ENCODE measurements at places on chromosomes 7 and 10.
A peak's percentile ranks its signal among the peaks of the same experiment; 100 is the strongest.

DNA sequence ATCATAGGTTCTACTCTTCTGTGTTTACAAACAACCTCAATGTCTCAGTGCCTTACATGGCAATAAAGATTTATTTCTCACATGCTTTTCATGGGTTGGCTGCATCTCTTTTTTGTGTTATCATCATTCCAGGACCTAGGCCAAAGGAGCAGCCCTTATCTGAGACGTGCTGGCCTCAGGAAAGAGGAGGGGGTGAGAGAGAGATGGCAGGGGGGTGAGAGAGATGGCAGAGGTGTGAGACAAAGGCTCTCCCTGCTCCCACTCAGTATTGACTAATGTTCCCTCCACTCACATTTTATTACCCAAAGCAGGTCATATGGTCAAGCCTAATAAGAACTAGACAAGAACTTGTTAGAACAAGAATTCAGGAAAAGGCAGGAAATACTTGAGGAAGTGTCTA, 120.1 kb upstream of the PRR15 start:
- DNase-seq: peak; percentile 42

GRCh38 chr7:5528071-5528814, 104.6 kb upstream of the TNRC18 start:
- no peak for DNase-seq

GRCh38 chr10:102086196-102086595, 21.0 kb downstream of the HPS6 start:
- no peak for DNase-seq

DNA sequence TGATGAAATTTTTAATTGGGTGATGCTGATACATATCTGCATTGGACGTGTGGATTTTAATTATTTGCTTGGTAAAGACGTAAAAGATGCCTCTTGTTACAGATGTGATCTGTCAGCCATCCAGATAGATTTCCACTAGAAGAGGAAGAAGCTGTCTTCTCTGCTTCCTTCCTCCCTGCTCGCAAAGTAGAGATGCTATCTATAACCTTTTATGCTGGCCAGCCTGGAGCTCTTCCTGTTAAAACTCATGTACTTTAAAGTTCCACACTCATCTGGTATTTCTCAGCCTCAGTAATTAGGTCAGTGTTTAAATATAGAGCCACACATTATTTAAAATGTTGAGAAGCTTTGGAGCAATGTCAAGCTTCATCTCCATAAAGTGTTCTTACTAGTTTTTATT, 51.2 kb upstream of the TMEM229A start:
- peak; percentile 7 for DNase-seq

DNA sequence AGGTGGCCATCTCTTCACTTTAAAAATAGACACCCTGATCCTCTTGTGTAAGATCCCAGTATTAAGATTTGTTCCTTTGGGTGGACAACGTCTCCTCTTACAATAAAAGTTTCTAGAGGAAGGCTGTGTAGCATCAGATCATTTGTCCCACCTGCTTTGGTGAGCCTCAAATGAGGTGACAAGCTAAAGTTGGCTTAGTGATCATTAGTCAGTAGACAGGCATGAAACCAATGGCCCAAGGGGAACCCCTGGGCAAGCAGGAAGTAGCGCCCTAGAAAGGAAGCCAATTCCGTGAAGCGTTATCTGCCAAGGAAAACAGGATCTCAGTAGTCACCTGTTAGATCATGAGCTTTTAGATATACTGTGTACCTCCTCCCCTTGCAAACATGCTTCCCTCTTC, 66.8 kb downstream of the PCGF5 start:
- no peak for DNase-seq

- no peak for DNase-seq
Measured at GRCh38 chr7:80087771-80088170, 46.9 kb upstream of the GNAI1 start.

DNA sequence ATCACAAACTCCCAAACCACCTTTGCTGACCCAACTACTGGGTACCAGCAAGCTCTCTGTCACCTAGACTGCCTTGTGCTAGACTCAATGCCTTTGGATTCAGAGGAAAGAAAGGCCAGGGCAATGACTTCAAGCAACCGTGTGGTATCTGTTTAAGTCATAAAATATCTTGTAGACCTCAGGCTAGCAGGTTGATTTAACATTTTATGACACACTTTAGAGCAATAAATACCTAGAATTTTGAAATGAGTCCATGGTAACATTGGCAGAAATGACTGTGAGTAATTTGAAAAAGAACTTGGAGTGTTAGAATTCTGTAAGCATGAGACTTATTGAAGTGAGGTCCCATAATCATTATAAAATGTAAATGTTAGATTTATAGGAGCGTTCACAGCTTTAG, 87.2 kb downstream of the TWIST1 start:
- DNase-seq: no peak

DNA sequence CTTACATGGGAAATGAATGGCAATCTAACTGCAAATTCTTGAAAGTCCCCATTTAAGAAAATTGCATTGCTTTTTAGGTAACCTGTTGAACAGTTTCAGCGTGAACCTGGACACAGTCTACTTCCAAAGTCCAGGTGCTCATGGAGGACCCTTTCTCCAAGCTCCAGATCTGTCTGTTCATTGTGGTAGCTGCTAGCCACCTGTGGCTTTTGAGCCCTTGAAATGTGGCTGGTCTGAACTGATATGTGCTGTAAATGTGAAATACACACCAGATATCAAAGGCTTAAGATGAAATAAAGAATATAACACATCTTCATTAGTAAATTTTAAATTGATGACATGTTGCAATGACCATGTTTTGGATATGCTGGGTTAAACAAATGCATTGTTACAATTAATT, 4.2 kb downstream of the CACNB2 start:
- DNase-seq: no peak

GRCh38 chr7:116169060-116169459, 41.3 kb upstream of the TES start:
- no peak for DNase-seq

DNA sequence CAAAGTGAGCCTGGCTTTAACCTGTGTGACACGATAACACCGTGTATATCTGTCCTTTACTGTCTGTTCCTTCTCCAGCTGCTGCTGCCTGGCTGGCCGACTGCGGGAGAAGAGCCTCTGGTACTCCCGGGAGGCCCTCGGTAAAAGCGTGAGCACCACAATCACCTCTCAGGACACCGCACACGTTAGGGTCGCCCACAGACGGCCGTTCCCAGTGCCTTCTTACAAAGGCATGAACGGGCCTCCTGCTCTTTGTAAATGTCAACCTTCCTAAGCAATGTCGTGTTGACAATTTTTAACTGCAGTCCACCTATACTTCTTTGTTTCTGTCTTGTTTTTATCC, 177.6 kb downstream of the DIP2C start:
- no peak for DNase-seq

DNA sequence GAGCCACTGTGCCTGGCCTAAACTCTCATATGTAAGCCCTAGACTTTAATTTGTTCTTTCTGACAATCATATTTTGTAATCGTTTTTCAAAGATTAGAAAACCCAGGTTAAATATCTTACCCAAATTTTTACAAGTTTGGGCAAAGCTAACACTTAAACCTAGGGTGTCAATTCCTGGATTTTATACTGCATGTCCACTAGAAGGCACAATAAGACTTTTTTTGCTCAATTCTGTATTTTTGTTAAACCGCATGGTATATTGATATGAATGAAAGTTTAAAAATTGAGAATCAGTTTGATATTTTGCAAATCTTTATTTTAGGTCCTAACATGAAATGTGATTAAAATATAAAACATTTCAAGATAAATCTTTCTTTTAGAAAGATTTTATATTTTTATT, 29.3 kb downstream of the DYNC2I1 start:
- no peak for DNase-seq

- DNase-seq: no peak
Measured at GRCh38 chr7:152513861-152514770, 78.3 kb upstream of the KMT2C start.

GRCh38 chr7:116087984-116088383, 57.4 kb upstream of the TFEC start:
- DNase-seq: peak; percentile 19

GRCh38 chr7:125424721-125425120, 495.1 kb upstream of the POT1 start:
- no peak for DNase-seq

DNA sequence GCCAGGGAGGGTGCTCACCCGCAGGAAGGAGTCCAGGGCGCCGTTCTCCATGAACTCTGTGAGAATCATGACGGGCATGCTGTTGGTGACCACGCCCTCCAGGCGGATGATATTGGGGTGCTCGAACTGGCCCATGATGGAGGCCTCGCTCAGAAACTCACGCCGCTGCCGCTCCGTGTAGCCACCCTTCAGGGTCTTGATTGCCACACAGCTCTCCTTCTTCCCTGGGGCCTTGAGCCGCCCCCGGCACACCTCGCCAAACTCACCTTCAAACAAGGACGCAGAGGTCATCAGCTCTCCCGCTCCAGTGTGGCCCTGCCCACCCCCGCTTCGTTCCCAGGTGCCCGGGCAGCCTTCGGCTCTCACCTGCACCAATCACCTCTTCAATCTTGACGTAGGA, 14.6 kb downstream of the EPHB4 start:
- DNase-seq: no peak

- DNase-seq: no peak
Measured at GRCh38 chr10:101250136-101250535, 20.9 kb upstream of the LBX1 start.

DNA sequence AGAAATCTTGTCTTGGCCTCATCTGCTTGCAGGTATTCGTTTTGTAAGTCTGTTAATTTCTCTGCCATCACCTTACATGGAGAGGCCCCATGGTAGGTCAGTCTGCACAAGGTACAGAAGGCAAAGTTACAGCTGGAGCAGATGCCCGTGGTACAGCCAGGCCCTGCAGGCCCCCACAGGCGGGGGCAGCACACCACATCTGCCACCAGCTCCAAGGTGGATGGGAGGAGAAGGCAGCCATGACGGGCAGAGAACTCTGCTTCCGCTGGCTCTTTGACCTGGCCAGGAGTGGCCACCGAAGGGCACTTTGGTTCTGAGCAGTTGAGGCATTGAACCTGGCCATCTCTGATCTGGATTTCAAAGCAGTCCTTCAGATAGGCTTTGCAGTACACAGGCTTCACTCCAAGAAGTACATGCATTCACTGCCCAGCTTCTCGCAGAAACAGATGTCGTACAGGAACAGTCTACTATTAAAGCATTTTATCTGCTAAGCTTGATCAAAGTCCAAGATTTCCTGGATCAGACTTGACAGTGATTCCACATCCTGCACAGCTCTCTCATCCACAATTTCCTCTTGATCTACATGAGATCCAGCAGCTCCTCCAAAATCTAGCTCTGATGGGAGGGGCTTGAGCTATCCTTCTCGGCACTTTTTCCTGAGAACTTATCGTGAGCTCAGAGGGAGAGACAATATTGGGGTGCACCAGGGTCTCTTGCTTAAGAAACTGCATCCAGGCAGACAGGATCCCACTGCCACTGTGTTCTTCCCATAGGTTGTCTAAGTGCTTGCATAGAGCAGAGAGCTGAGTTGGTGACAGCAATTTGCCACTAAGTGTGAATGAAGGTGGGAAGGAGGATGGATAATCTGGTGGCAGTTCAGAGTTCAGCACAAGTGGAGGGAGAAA, 120.7 kb downstream of the TRRAP start:
- no peak for DNase-seq

DNA sequence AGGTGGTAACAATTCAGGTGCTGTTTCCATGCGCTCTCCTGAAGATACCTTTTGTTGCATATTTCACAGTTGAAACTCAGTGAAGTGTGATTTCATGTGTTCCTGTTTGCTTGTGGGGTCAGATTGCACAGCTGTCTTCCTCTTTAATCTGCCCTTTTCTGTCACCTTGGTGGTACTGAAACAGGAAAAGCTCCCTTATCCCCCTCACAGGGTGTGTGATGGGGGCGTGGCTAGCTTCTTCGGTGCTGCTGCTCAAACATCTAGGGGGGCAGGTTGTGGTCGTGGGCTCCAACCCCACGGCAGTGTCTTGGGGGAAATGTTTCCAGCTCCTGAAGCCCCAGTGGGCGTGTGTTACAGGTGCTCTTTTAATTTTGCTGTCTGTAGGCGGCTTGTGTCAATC, 107.4 kb upstream of the KLF14 start:
- no peak for DNase-seq

- DNase-seq: no peak
Measured at GRCh38 chr7:27641581-27642230, 21.0 kb downstream of the HIBADH start.

- DNase-seq: peak; percentile 42
Measured at GRCh38 chr10:112429147-112429546, 17.6 kb downstream of the ZDHHC6 start.

- DNase-seq: no peak
Measured at GRCh38 chr10:70845816-70846215, 30.1 kb downstream of the SGPL1 start.

GRCh38 chr7:77464589-77464988, 48.4 kb upstream of the GSAP start:
- DNase-seq: no peak

GRCh38 chr7:41010418-41010817, 692.5 kb downstream of the INHBA start:
- no peak for DNase-seq

DNA sequence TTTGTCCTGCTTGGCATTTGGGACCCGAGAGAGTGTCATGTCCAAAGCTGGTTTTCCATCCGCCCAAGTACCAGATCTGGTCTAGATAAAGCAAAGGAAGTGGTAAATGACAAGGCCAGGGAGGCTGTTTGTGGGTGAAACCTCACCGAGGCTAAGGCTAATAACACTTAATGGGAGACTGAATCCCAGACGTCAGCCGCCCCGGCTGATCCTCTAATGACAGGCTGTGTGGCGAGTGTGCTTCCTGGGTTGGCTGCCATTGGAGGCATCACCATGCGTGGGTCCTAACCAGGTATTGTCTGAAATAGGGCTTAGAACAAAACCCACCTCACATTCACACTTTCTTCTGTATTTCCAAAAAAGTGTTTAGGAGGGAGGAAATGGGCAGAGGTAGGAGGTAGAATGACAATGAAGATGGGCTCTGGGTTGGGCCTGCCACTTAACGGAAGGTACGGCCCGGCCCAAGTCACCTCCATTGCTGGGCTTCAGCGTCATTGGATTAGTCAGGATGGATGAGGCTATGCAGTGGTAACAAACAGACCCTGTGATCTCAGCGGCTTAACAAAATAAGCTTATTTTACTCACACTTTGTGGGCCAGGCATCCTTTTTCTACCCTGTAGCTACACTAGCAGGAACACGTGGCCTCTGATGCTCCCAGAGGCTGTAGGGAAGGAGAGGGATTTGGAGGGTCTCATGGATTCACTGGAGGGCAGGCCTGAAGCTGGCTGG, 59.7 kb downstream of the PROSER2 start:
- no peak for DNase-seq
